ENCODE measurements at places on chromosomes 16 and 17.
A peak's percentile ranks its signal among the peaks of the same experiment; 100 is the strongest.

GRCh38 chr16:15808071-15808470, 48.8 kb downstream of the MYH11 start:
- DNase-seq, result no peak

DNA sequence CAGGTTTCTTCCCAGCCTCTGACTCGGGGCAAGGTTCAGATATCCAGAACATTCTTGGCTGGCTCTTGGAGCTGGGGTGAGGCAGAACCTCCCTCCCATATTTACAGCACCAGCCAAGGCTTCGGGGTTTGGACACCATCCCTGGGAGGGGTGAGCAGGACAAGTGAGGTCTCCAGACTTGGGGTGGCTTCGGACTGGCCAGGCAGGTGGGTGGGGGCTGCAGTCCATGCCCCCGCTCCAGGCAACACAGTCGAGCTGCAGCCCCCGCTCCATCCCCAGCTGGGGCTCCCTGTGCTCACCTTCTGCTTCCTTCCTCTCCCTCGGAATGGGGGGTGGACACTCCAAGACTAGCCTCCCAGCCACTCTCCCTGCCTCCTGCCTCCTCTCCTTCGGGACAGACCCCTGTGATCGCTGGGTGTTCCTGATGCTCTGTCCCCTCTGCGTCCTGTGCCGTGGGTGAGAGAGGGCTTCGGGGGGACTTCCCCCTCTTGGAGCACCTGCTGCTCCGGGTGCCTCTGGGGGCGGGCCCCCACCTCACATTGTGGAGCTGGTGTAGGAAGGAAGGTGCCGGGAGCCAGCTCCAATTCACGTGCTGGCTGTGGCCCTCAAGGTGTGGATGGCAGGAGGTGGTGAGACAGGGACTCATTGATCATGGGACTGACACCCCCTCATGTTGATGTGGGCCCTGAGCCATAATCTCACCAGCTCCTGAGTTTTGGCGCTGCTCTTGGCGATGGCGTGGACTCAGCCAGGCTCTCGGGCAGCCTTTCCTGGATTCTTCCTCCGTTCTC, 189.2 kb downstream of the SEC14L1 start:
- DNase-seq, result no peak

- DNase-seq, result no peak
These were observed 22.9 kb upstream of the PSMC5 start for GRCh38 chr17:63804328-63804727.

GRCh38 chr17:2190014-2190413, 113.6 kb downstream of the SMG6 start:
- no peak for DNase-seq

GRCh38 chr16:85577899-85578598, 35.1 kb upstream of the GSE1 start:
- no peak for DNase-seq

- no peak for DNase-seq
These were observed 14.2 kb upstream of the CETP start for GRCh38 chr16:56947604-56947995.

DNA sequence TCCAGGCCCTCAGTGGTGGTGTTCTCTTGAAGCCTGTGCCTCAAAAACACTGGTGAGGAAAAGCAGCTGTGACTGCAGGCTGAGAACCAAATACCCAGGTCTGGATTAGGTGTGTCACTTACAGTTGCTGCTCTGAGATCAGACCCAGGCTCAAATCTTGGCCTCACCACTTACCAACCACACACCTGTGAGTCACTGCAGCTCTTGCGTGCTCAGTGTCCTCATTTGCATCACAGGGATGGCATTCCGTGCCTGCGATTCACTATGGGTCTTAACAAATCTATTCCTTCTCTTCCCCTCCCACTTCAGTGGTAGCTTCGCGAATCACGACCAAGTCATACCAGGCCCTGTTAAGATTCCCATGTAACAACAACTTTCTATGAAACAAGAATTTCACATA, 233.4 kb upstream of the HSBP1 start:
- peak; percentile 37 for DNase-seq

GRCh38 chr16:24652803-24653202, 76.6 kb upstream of the TNRC6A start:
- no peak for DNase-seq

DNA sequence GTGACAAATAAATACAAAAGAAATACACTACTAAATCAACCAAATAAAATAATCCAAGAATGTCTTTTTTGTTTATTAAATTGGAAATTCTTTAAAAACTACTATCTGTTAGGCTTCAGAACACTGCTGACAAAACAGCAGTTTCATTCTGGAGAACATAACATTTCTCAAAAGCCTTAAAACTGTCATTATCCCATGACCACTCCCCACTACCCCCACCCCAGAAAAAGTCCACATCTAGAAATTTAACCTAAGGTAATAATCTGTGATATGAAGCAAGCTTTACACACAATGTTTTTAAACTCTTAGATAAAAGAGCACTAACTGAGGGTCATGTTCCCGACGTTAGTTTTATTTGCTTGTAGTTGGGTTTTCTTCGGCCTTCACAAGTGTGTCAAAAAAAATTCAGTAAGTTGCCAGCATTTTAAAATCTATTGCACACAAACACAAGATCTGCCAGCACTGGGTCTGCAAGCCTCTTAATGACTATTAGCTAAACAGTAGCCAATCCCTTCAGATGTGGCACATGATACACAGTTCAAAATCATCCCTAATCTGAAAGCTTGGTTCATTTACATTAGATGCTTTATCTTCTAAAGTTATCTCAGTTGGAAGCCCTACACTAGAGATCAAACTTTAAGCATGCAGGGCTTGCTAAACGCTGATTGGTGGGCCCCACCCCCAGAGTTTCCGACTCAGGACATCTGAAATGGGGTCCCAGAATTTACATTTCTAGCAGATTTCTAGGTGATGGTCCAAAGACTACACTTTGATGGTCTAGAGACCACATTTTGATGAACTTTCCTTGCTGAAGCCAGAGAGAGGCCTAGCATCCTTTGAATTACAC, 75.2 kb downstream of the KANSL1 start:
- DNase-seq, result no peak

- DNase-seq, result no peak
These were observed 163.9 kb downstream of the ZFHX3 start for GRCh38 chr16:72884037-72884436.

DNA sequence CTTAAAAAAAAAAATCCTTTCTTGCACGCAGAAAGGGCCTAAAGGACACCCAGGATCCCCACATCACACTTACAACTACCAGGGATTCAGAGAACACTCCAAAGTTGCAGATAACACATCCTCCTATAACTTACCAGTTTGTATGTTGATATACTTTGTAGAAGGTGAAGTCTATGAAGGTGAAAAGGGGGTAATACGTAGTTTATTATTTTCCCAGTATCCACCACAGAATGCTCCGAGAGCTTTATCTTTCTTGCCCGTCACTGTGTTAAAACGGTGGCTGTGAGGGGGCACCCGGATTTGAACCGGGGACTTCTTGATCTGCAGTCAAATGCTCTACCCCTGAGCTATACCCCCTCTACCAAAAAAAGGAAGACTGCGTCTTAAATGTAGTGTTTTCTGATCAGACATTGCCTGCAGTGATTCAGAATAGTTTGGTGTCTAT, 7.9 kb upstream of the RPL23 start:
- DNase-seq, result peak; percentile 64

DNA sequence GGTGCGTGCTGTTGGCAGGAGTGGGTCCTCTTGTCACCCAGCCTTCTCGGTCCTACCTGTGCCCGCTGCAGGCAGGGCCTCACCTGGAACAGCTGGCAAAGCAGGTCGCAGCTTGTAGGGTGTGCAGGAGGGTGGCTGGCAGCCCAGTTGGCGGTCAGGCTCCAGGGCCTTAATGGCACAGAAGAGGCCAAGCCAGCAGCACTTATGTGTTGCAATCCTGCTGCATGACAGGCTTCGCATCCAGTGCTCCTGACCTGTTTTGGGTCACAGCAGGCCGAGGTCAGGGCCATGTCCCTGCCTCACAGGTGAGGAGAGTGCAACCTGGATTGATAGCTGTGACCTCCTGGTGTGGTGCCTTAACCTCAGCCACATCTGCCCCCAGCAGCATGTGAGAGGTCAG, 31.9 kb downstream of the ZC3H18 start:
- DNase-seq, result no peak

GRCh38 chr17:19316761-19317358, 45.7 kb downstream of the B9D1 start:
- DNase-seq, result no peak

DNA sequence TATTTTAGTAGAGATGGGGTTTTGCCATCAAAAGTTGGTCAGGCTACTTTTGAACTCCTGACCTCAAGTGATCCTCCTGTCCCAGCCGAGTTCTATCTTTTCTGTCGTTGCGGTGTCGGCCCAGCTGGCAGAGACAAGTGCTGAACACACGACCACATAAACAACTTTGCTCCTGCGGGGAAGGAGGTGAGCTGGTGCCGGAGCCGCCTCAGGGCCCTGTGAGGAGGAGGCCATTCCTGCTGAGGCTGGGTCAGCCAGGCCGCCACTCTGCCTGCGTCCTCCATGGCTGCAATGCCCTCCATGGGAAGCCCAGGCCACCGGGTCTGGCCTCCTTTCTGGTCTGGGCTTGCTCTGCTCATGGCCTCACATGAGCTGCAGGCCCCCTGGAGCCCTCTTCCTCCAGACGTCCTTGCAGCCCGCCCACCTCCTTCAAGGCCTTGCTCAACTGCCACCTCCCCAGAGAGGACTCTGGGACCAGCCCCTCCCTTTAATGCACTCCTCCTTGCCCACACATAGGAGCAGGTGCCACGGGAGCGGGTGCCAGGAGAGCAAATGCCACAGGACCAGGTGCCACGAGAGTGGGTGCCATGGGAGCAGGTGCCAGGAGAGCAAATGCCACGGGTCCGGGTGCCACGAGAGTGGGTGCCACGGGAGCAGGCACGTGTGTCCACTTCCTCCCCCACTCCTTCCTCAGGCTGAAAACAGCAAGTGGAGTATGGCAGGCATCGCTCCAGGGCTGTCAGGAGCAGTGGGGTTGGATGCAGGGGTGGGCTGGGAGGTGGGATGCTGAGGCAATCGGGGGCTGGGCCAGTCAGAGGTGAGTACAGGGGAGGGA, 28.4 kb upstream of the CBFA2T3 start:
- DNase-seq, result no peak

- DNase-seq, result no peak
These were observed 479.1 kb downstream of the SLC39A11 start for GRCh38 chr17:72613396-72613795.

- DNase-seq, result no peak
These were observed 470 bp downstream of the KRT23 start for GRCh38 chr17:40936976-40937375.

GRCh38 chr17:12463102-12463501, 202.6 kb upstream of the MYOCD start:
- no peak for DNase-seq

GRCh38 chr16:1413684-1414531, 596 bp downstream of the UNKL start:
- peak; percentile 44 for DNase-seq

- DNase-seq, result no peak
These were observed 35.5 kb upstream of the PVALEF start for GRCh38 chr17:81129711-81130367.

GRCh38 chr16:17166095-17166494, 304.7 kb downstream of the XYLT1 start:
- no peak for DNase-seq
